Psoas muscle (tissue), 8 donors: ENCODE measurements at places on chromosomes 3 and 15. TPM values are rescaled to one million over a fixed set of nuclear protein-coding genes. Genes with fewer than 3 reads are reported as not detected.

DNA sequence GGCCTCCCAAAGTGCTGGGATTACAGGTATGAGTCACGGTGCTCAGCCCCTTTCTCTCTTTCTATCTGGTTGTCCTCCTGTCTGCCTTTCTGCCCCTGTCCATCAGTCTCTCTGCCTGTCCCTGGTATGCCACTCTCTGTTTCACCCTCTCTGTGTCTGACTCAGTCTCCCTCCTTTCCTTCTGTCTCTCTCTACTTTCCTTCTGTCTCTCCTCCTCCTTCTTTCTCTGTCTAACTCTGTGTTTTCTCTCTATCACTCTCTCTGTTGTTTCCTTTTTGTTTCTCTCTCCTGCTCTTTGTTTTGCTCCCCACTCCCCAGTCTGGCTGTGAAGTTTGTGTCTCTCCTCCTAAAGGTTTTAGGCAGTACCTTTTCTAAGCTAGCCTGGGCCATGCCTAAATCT lies 9.1 kb upstream of the STRA6 start:
- H3K36me3 ChIP-seq = no peaks in the 10 kb centered on the region
- H3K4me1 ChIP-seq = no peaks in the 10 kb centered on the region
- no peak overlapping the region for H3K4me3 ChIP-seq
- no peak overlapping the region for H3K27ac ChIP-seq

- no peaks in the 10 kb centered on the region for H3K27me3 ChIP-seq
- H3K4me1 ChIP-seq = peaks cover 23% of the 10 kb centered on the region
- no peaks in the 10 kb centered on the region for H3K36me3 ChIP-seq
These were observed 3.3 kb downstream of the ETV5 start for GRCh38 chr3:186105543-186105942.

DNA sequence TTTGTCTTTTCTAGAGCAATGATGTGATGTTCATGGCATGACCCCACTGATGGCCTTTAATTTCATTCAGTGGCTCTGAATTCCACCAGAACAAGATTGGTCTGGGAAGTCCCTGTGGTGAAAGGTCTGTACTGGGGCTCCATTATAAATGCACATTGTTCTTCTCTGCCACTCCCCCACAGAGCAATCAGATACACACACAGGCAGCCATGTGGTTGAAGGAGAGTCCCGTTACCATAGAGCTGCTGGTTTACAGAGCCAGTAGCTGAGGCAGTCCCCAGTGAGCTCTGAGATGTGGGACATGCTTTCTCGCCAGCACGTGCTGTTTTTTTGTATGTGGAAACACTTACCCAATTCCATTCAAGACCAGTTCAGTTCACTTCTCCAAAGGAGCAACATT lies 172.7 kb upstream of the TRIM42 start:
- H3K4me3 ChIP-seq = no peak overlapping the region
- no peaks in the 10 kb centered on the region for H3K27me3 ChIP-seq
- H3K36me3 ChIP-seq = no peaks in the 10 kb centered on the region
- H3K27ac ChIP-seq = no peak overlapping the region
- no peaks in the 10 kb centered on the region for H3K4me1 ChIP-seq

DNA sequence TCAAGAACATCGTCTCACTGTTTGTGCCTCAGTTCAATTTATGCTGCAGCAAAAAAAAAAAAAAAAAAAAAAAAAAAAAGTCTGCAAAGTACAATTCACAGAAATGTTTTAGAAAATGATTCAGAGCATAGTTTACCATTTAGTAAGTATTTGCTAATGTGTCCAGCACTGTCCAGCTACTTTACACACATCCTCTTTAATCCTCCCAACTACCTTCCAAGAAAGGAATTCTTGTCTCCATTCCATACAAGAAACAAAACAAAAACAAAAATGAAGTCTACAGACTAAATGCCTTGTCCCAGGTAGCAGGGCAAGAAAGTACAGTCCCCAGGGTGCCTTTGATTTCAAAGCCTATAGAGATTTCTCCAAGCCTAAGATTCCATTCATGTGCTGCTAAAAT lies 38.9 kb upstream of the SNTN start:
- H3K4me1 ChIP-seq = no peaks in the 10 kb centered on the region
- H3K27me3 ChIP-seq = no peaks in the 10 kb centered on the region
- H3K4me3 ChIP-seq = no peak overlapping the region
- H3K27ac ChIP-seq = no peak overlapping the region
- DNase-seq = no peak

- H3K4me3 ChIP-seq = no peak overlapping the region
- DNase-seq = no peak
- no peaks in the 10 kb centered on the region for H3K36me3 ChIP-seq
- no peak overlapping the region for H3K27ac ChIP-seq
- H3K4me1 ChIP-seq = no peaks in the 10 kb centered on the region
These were observed 6.0 kb upstream of the PIGZ start for GRCh38 chr3:196974661-196975060.

GRCh38 chr3:47980795-47981194 lies 35.4 kb downstream of the MAP4 start:
- H3K4me1 ChIP-seq = peaks cover 33% of the 10 kb centered on the region
- H3K36me3 ChIP-seq = no peaks in the 10 kb centered on the region
- no peak for DNase-seq
- H3K4me3 ChIP-seq = no peak overlapping the region
- no peaks in the 10 kb centered on the region for H3K27me3 ChIP-seq
- no peak overlapping the region for H3K27ac ChIP-seq

- H3K4me1 ChIP-seq = no peaks in the 10 kb centered on the region
- no peak for DNase-seq
- H3K27me3 ChIP-seq = no peaks in the 10 kb centered on the region
These were observed 79.8 kb upstream of the NR2E3 start for GRCh38 chr15:71730277-71731144.

- H3K4me3 ChIP-seq = no peak overlapping the region
- no peak for DNase-seq
- H3K27ac ChIP-seq = no peak overlapping the region
- no peaks in the 10 kb centered on the region for H3K4me1 ChIP-seq
These were observed 55.2 kb downstream of the RPL39L start for GRCh38 chr3:187084126-187084525.

- H3K4me3 ChIP-seq = no peak overlapping the region
- no peaks in the 10 kb centered on the region for H3K27me3 ChIP-seq
- H3K27ac ChIP-seq = no peak overlapping the region
These were observed 174.4 kb upstream of the LPP start for GRCh38 chr3:187979564-187979963.

DNA sequence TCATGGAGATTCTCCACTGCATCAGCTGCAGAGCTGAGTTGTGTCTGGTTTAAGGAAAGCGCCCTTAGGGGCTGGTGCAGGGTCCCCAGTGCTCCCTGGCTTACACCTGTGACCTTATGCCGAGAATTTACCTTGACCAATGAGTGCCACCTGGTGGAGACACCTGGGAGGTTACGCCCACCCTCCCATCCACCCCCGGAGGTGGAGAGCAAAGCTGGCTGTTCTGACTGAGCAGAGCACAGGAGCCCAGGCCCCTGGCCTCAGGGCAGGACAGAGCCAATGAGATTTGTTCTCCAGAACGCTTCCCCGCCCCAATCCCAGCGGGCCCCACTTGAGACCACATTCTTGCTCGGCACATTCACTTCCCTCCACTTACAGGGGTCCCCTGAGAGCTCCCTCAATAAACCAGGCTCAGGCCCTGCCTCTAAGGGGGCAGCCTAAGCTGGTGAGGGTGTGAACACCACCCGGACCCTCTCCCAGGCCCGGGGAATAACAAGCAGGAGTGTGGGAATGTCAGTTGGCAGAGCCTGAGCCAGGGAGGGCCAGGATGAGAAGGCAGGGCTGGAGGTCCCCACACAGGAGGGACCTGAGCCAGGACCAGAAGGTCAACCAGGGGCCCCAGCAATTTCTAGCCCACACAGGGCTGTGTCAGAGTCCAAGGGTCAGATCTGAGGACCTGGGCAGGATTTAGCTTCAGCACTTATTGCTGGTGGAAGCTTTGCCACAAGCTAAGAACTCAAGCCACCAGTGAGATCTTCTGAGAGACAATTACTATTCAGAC lies 117.1 kb downstream of the TPRA1 start:
- DNase-seq = no peak
- H3K27ac ChIP-seq = no peak overlapping the region
- no peaks in the 10 kb centered on the region for H3K27me3 ChIP-seq

DNA sequence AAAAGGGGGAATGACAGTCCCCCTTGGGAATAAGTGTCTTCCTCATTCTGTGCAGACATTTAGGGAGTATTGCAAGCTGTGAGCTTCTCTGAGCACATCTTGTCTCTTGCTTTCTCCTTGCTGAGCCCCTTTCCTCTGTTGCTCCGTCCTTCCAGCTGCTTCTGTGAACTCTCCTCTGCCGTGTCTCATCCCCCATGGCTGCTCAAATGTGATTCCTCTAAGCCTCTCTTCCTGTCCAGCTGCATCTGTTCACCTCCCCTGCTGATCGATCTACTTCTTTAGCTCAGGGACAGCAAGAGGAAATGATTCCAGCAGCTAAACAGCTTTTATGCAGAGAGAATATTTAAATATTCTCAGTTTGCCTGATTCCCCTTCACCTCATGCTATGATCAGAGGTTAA lies 328.0 kb upstream of the DNAJC19 start:
- no peak overlapping the region for H3K27ac ChIP-seq
- no peaks in the 10 kb centered on the region for H3K36me3 ChIP-seq
- DNase-seq = no peak
- H3K4me1 ChIP-seq = no peaks in the 10 kb centered on the region
- no peak overlapping the region for H3K4me3 ChIP-seq
- H3K27me3 ChIP-seq = no peaks in the 10 kb centered on the region

DNA sequence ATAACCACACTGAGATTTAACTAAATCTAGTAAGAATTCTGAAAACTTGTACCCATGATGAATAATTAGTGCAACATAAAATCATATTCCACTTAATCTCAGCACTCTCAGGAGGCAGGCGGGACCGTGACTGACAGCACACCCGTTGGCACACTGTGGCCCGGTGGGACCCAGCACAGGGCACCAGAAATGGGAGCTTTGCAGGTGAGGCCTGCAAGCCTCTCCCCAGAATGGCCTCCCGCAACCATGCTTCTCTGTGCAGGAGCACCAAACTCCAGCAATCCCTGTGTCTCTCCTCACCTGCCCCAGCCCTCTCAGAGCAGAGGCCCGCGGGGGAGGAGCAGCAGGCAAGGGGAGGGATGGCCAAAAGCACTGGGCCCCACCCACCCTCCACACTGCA lies 31.5 kb upstream of the OCA2 start:
- H3K27ac ChIP-seq = no peak overlapping the region
- H3K27me3 ChIP-seq = no peaks in the 10 kb centered on the region
- no peak for DNase-seq
- H3K4me3 ChIP-seq = no peak overlapping the region

- no peaks in the 10 kb centered on the region for H3K36me3 ChIP-seq
- H3K27me3 ChIP-seq = no peaks in the 10 kb centered on the region
- no peak overlapping the region for H3K27ac ChIP-seq
These were observed 925 bp upstream of the PSTPIP1 start for GRCh38 chr15:76994001-76994400.

- no peak overlapping the region for H3K27ac ChIP-seq
- no peak overlapping the region for H3K4me3 ChIP-seq
- no peaks in the 10 kb centered on the region for H3K36me3 ChIP-seq
- no peak for DNase-seq
These were observed 766.8 kb downstream of the TBL1XR1 start for GRCh38 chr3:176430244-176431037.

- H3K27ac ChIP-seq = peak overlapping the region; percentile 79
- H3K4me1 ChIP-seq = peaks cover 17% of the 10 kb centered on the region
- no peaks in the 10 kb centered on the region for H3K36me3 ChIP-seq
- peak overlapping the region; percentile 95 for H3K4me3 ChIP-seq
- no peak for DNase-seq
These were observed 461 bp downstream of the SECISBP2L start for GRCh38 chr15:49045751-49046219.

GRCh38 chr3:57287205-57287604 lies 5.3 kb downstream of the ASB14 start:
- peaks cover under 1% of the 10 kb centered on the region for H3K4me1 ChIP-seq
- H3K4me3 ChIP-seq = no peak overlapping the region
- H3K27ac ChIP-seq = no peak overlapping the region
- H3K36me3 ChIP-seq = peaks cover 16% of the 10 kb centered on the region

DNA sequence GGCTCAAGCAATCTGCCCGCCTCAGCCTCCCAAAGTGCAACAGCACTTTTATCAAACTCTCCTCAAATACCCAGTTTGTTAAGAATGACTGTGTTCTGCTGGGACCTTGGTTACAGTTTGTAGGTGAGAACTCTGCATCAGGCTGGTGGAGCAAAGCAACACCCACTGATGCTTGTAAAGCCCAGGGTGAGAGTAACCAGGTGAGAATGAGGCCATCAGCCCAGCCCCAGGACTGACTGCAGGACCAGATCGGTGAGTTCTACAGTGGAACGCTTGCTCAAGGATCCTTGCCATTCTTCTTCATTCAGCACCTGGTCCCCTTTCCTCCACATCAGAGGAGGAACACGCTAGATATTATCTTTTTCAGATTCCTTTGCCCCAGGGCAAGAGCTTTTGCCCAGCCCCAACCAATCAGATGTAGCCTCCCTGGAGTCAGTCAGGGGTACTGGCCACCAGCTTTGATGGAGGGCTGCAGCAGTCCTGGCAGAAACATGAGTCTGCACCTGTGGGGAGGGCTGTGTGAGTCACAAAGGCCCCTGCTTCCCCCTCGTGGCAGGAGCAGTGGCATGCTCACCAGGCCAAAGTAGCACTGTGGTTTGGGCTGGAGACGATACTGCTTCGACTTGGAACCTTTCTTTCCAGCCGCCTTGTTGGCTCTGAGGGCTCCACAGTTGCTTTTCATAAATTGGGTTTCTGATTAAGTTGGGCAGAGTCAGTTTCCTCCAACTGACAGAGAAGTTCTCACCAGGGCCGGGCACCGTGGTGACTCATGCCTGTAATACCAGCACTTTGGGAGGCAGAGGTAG lies 3.5 kb upstream of the SHISA5 start:
- peaks cover 15% of the 10 kb centered on the region for H3K4me1 ChIP-seq
- no peaks in the 10 kb centered on the region for H3K36me3 ChIP-seq
- no peak overlapping the region for H3K4me3 ChIP-seq
- H3K27me3 ChIP-seq = no peaks in the 10 kb centered on the region

DNA sequence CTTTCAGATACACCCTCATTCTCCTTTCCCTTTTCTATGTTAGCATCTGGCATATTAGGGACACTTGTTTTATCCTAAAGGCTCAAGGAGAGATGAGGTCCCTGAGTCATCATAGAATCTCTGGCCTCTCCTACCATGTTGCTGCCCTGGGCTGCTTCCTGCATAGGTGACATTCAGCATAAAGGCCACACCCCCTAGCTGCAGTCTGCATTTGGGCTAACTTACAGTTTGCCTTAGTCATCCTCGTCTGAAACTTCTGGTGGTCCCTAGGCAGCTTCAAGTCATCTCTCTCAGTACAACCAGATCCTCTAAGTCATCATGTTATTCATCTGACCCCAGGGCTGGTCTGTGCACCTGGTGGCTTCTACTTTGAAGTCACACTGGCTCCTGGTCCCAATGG lies 982.7 kb upstream of the NR2F2 start:
- H3K4me3 ChIP-seq = no peak overlapping the region
- no peak for DNase-seq
- no peaks in the 10 kb centered on the region for H3K27me3 ChIP-seq
- no peak overlapping the region for H3K27ac ChIP-seq
- no peaks in the 10 kb centered on the region for H3K36me3 ChIP-seq

DNA sequence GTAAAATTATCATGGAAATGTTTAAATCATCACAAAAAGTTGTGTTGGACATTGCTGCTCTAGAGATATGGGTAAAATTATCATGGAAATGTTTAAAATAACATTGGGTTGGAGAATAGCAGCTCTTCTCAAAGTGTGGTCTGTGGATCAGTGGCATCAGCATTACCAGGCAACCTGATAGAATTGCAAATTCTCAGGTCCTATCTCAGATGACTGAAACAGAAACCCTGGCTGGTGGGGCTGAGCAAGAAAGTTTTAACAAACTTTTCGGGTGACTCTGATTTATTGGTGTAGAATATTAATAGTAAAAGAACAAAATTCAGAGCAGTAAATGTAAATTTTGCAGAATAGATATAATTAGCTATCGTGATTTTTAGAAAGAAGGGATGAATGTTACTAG lies 28.9 kb downstream of the NXPE3 start:
- H3K27ac ChIP-seq = no peak overlapping the region
- peaks cover 3% of the 10 kb centered on the region for H3K4me1 ChIP-seq
- DNase-seq = no peak

The NR2F2 gene
- 14.7 TPM for total RNA-seq

The MESP2 gene
- total RNA-seq = not detected
